ENCODE measurements at places on chromosomes 5 and 9.

DNA sequence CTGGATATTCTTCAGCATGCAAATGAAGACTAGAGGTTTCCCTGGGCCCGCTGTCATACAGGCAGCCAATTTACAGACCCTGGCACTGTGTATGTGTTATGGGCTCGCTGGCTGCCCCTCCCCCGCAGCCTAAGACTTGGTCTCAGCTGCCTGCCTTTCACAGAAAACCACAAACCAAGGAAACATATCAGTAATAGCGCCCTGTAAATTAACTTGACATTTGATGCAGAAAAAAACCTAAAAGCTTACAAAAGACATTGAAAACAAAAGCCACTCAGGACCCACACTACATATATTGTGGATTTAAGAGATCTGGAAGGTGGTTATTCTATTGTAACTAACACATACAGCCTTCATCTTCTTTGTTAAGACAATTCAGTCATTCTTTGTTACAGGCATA, 287.0 kb upstream of the TMEM161B start:
- no peak for DNase-seq

GRCh38 chr5:59745415-59745863, 148.1 kb downstream of the PDE4D start:
- no peak for DNase-seq

DNA sequence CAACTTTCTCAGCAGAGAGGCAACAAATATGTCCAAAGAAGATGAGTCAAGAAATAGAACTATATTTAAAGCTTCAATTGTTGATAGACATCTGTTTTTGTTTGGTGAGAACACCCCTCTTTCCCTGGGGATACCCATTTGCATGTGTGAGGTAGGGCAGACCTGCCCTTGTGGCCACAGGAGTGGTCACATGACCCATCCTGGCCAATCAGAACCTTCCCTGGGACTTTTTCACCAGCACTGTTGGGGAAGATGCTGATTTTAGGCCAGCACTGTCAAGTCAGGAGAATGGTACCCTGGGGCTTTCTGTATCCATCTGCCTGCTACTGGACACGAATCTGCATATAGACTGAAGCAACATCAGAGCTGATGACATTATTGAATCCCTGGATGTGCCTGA, 211.2 kb downstream of the CDK5RAP2 start:
- DNase-seq, result no peak

DNA sequence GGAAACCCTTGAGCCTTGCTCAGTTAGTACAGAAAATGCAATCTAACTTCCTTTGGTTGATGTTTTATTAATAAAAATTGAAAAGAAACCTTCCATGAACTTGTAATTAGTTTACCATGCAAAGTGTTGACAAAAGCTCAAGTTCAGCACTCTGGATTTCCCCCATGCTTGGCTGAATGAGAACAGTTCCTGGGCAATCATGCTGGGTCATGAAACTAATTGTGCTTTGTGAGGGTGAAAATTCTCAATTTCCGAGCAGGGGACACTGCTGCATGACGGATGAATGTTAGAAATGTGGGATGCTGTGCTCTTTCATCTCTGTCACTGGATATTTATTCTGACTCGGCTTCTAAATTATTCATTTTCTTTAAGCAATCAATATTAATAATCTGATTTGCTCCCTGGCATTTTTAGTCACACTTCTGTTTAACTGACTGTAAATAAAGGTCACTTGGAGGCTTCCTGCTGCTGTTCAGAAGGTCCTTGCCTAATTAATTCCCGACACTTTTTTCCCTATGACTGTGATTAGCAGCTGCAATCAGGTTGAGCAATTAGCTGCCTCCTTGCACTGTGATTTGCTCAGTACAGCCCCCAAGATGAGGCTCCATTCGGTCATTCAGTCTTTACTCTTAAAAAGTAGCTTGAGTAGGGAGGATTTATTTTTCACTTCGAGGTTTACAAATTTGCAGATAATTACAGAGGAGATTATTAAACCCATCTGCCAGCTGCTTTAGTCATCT, 678.1 kb upstream of the ZNF608 start:
- no peak for DNase-seq

DNA sequence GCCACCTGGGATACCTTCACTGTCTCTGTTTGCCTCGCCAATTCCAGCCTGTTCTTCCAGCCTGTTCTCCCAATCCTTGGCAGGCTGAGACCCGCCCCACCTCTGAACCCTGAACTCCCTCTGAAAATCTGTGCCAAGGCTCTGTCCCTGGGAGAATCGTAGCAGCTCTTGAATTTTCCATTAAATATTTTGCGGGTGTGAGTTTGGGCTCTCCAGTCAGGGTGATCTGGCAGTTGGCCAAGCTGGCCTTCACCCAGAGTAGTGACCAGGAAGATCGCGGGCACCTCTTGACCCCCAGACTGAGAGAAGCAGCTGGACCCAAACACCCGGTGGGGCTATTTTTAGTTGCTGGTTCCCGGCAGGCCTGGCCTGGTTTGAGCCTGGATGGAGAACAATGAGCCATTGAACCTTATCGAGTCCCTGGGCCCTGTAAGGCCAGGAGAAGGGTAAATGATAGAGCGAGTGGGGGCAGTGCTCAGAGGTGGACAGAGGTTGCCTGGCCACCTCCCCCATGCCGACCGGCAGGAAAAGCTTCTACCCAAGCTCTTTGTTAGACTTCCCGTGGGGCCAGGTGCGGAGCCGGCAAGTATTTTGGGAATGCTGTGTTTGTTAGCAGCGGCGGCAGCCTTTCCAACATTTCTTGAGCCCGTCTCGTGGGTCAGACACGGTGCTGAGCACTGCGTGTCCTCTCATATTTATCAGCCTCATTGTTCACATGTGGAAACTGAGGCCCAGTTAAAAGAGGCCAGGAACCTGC, 146.2 kb downstream of the RGS3 start:
- DNase-seq, result no peak

DNA sequence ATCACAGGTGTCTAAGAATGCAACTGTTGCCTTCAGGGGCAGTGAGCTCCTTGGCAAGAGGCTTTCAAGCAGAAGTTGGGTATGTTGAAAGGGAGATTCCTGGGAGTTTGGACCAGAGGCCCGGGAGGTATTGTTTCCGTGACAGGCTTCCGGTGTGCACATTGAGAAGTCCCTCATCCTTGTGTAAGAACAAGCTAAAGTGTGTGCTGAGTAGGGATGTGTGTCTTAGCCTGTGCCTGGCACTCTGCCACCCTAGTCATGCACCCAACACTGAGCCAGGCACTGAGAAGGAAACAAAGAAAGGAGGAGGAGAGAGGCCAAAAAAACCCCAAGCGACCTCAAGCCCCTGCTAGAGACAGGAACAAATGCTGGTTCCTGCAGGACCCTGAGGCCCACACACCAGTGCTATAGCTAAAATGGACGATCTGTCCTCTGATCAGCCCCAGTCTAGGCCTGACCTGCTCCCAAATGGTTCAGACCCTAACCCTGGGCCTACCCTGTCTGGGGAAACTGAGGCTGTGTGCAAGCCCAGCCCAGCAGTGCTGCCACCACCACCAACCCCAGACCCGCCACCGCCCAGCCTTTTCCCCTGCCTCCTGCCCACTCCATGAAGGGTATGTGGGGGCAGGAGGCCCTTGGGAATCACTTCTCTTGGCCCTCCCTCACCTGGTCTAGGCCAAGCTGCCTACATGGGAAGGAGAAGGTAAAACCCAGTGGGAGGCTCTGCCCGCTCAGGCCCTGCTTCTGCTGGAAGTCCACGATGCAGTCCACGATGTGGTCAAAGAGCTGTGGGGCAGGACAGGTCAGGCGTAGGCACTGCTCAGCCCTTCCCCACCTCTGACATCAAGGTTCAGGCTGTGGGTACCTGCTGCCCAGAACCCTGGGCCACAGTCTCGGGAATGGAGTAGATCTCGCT, 12.6 kb downstream of the HK3 start:
- DNase-seq, result no peak

GRCh38 chr9:100579665-100580064, 1.8 kb downstream of the CAVIN4 start:
- no peak for DNase-seq

DNA sequence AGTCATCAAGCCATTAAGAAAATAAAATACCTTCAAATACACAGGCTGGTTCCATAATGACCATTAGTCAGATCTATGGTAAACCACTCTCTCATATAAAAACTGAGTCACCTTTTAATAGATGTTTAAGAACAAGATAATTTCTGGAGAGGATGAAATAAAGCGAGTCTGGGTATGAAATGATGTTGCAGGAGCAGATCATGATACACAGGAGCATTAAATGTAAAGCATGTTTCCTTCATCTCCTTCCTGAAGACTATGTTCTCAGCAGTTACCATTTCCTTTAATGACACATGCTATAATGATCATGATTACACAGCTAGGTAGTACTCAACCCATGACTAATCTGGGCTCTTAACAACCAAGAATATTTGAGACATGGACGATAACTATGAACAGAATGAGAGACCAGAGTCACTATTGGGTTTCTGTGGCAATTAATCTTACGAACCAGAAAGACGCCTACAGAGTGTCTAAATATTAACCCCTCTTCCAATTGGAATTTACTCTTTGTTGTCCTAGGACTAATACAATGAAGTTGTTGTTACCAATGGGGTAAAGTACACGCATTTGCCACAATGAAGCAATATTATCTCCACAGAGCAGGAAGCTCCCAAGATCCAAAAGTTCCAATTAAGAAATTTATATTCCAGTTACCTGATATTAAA, 105.6 kb downstream of the NR6A1 start:
- no peak for DNase-seq

DNA sequence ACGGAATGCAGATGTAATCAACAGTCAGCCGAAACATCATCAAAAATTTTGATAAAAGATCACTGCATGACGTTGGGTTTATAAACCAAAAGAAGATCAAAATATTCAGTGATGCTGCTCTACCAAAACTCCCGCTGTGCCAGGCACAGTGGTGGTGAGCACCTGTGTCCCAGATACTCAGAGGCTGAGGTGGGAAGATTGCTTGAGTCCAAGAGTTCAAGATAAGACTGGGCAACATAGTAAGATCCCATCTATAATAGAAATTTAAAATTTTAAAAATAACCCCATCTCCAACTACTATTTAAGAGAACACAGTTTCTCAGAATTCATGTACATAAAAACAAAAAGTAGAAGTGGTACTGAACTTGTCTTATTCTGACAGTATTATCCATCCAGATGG, 3.8 kb downstream of the LMAN2 start:
- DNase-seq, result no peak

- no peak for DNase-seq
Observed at GRCh38 chr9:72294936-72295335, 70.1 kb downstream of the ZFAND5 start.

GRCh38 chr5:38032149-38032548, 192.3 kb upstream of the GDNF start:
- no peak for DNase-seq

DNA sequence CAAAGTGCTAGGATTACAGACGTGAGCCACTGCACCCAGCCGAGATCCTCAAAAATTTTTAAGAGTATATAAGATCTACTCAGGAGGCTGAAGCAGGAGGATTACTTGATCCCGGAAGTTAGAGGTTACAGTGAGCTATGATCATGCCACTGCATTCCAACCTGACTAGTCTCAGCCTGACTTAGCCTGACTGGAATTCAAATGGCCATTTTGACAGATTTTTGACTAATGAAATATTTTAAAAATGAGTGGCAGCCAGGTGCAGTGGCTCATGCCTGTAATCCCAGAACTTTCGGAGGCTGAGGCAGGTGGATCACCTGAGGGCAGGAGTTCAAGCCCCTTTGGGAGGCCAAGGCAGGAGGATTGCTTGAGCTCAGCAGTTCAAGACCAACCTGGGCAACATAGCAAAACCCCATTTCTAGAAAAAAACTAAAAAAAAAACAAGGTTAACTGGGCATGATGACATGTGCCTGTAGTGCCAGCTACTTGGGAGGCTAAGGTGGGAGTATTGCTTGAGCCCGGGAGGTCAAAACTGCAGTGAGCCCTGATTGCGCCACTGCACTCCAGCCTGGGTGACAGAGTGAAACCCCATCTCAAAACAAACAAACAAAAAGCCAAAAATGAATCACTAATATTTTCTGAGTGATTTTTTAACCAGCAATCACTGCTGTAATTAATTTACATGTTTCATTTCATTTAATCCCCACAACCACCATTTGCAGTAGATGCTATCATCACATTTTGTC, 16.6 kb downstream of the ATOX1 start:
- no peak for DNase-seq

GRCh38 chr5:68519143-68519542, 303.6 kb downstream of the PIK3R1 start:
- DNase-seq, result no peak

DNA sequence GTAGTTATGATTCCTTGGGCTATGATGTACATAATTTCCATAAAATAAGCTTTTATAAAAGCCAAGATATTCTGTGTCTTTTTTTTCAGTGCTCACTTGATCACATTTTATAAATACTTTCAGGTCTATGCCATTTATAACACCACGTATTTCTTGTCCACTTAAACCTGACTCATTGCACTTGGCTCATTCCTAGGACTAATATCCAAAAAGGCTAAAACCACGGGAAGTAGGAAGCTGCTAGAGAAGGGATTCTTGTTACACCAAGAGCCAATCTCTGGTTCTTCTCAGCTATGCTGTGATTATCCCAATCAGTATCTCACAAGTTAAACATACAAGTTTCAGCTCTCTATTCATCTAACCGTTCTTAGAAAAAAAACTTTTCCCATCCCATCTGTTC, 80.4 kb upstream of the CDH6 start:
- no peak for DNase-seq

DNA sequence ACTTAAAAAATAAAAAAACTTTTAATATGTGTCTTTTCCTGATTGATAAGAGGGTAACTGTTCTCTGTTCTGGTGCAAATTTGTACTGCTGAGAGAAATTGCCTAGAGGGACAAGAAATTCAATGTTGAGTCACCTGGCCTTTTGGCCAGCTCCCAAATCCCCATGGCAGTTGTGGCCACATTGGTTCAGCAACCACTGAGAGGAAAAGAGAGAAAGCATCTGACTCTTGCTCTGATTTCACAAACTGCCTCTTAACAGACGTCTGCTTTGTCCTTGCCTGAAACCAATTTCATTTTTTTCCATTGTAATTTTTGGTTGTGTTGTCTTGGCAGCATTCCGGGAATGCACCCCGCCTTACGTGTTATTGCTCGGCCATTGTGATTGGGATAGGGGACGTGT, 42.4 kb downstream of the NTRK2 start:
- no peak for DNase-seq

GRCh38 chr9:32554107-32554506, 1.7 kb upstream of the TOPORS start:
- DNase-seq, result no peak

GRCh38 chr5:17314907-17315471, 97.6 kb downstream of the BASP1 start:
- DNase-seq, result no peak

DNA sequence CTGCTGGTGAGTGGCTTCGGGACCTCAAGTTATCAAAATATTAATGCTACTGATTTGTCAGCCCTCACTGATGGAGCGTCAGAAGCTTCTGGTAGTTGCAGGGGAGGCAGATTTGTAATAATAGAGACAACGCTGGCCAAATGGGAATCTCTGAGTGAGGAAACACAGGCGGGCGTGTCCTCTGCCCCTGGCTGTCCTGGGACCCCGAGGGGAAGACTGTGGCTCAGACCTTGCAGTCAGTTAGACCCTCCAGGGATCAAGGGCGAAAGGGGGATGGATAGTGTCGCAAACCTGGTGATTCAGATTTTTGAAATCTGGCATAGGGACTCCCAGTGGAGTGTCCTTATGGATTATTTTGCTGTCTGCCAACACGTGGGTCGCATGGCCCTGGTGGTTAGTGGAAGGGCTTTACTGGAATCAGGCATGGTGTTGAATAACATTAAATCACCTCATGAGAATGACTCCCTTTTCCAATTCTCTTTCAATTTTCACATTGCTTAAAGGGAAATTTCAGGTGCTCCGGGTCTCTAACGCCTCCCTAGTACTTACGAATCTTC, 35.1 kb upstream of the NTNG2 start:
- DNase-seq, result no peak
